ENCODE measurements at places on chromosomes 2 and 18.
A peak's percentile ranks its signal among the peaks of the same experiment; 100 is the strongest.

GRCh38 chr18:69599377-69599776, 198.7 kb downstream of the DOK6 start:
- no peaks in the 10 kb centered on the region for H3K36me3 ChIP-seq
- no peaks in the 10 kb centered on the region for H3K27me3 ChIP-seq
- no peak for DNase-seq
- H3K4me1 ChIP-seq, result no peaks in the 10 kb centered on the region
- no peak overlapping the region for H3K4me3 ChIP-seq
- no peak overlapping the region for H3K27ac ChIP-seq

DNA sequence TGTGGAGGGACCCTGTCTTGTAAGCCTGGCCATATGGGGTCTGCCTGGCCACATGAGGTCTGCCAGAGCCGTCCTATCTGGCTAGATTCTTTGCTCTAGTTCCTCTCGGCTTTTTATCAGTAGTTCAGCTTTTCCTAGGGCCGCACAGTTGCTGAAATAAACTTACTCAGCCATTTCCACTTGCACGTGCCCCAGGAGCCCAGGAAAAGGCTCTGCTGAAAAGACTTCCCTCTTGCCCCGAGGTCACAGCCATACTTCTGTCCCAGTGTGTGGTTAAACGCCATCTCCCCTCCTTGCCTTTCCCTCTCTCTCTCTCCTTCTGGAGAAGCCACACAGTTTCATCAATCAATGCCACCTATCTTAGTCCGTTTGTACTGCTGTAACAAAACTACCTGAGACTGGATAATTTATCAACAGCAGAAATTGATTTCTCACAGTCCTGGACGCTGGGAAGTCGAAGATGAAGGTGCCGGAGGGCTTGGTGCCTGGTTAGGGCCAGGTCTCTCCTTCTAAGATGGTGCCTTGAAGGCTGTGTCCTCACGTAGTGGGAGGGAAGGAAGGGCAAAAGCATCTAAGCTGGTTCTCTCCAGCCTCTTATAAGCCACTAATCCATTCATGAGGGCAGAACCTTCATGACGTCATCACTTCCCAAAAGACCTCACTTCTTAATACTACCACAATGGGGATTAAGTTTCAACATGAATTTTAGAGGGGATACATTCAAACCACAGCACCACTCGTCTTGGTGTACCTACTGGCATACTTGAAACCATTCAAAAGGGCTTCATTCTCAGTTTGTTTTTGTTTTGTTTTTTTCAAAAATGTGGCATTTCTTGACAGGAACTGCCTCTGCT, 11.2 kb upstream of the GALM start:
- no peak overlapping the region for H3K27ac ChIP-seq
- H3K4me1 ChIP-seq, result no peaks in the 10 kb centered on the region
- no peak overlapping the region for H3K4me3 ChIP-seq
- H3K27me3 ChIP-seq, result peaks cover 4% of the 10 kb centered on the region
- DNase-seq, result no peak
- H3K36me3 ChIP-seq, result no peaks in the 10 kb centered on the region

DNA sequence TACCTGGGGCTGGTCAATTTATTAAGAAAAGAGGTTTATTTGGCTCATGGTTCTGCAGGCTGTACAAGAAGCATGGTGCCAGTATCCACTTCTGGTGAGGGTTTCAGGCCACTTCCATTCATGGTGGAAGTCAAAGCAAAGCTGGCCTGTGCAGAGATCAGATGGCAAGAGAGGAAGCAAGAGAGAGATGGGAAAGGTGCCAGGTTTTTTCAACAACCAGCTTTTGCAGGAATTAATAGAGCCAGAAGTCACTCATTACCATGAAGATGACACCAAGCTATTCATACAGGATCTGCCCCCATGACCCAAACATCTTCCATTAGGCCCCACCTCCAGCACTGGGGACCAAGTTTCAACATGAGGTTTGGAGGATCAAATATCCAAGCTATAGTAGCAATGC, 56.8 kb upstream of the ST3GAL5 start:
- H3K4me3 ChIP-seq, result no peak overlapping the region
- H3K27ac ChIP-seq, result no peak overlapping the region
- DNase-seq, result no peak
- no peaks in the 10 kb centered on the region for H3K36me3 ChIP-seq
- H3K4me1 ChIP-seq, result no peaks in the 10 kb centered on the region

DNA sequence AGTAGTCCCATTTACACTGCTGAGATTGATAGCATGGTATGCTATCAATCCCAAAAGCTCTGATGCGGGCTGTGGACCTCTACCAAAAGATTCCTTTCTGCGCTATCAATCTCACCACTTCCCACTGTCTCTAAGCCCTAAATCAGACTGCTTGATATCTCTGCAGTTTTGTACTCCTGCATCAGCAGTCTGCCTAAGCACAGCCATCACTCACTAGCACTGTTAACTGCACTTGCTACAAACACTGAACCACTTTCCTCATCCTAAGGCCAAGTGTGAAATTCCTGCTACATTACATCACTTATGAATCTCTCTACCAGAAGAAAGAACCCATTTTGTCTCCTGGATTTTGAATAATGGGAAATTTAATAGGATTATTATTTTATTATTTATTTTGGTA, 237.0 kb downstream of the HNMT start:
- no peaks in the 10 kb centered on the region for H3K36me3 ChIP-seq
- DNase-seq, result peak; percentile 63
- H3K27ac ChIP-seq, result no peak overlapping the region

GRCh38 chr2:176592216-176592615, 323.0 kb downstream of the MTX2 start:
- no peaks in the 10 kb centered on the region for H3K27me3 ChIP-seq
- no peak for DNase-seq
- no peaks in the 10 kb centered on the region for H3K4me1 ChIP-seq
